Stimulated activated CD4-positive, alpha-beta T cell treated with anti-CD3 and anti-CD28 coated beads, TNF-alpha, amount 100 ng/mL, for 4 hours (primary cell): ENCODE measurements at places on chromosomes 6 and 20.

DNA sequence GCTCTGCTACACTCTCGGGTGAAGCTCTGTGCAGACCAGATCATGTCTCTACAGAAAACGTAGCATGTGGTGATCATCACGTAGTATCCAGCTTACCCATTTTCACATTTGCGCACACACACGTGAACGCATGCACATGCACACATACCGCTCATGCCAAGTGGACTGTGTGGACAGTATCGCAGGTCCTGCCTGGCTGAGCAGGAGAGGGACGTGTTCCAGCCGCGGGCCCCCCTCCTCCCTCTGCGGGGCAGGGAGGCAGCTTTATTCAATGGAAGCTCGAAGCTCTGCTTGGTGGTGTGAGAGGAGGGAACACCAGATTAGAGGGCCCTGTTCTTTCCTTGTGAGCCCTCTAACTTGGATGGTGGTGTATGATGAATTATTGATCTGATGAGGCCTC is 51.1 kb downstream of the CDH26 start:
- no peak for DNase-seq

- no peak for DNase-seq
Observed at GRCh38 chr6:36592221-36592655, 1.9 kb upstream of the SRSF3 start.

DNA sequence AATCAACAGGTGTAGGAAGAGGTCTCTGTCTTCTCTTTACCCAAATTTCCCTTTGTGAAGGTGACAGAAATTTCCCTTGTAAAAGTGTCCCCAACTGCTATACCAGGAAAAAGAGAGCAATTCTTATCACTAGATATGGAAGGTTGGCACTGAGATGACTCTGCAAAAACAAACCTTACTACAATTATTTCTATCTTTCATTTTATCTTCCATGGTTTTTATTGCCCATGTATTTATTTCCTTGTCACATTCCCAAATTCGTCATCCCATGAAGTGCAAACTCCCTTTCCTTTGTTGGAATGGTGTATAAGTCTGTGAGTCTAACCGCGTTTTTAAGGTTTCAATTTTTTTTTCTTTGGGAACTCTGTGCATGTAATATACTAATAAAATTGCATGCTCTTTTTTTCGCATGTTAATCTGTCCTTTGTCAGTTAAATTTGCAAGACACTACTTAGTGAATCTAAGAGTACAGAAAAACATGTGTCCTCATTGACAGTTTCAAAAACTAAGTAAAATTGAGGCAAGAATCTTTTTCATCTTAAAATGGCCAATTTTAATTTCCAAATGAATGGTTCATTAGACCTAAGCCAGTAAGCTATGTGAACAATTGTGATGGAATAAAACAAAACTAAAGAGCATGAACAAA is 35.4 kb upstream of the HFE start:
- DNase-seq, result no peak

- no peak for DNase-seq
Observed at GRCh38 chr6:84652356-84653026, 111.9 kb downstream of the TBX18 start.

GRCh38 chr20:48017509-48017908 is 232.2 kb upstream of the SULF2 start:
- no peak for DNase-seq

DNA sequence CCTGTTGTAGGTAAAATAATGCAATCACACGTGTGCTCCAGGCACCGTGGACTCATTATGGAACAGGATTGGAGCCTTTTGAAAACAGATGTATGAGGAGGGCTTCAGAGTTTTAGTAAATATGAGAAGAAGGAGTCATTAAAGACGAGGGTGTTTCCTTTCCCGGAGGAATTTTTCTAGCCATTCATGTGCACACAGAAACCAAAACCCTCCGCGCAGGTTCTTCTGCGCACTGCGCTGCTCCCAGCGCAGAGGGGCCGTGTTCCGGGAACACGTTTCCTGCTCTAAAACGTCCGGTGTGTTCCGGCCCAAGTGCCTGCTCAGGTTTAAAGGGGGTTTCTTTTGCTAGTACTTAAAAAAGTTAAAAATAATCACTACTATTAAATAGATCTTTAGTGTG is 11.6 kb downstream of the GPR31 start:
- no peak for DNase-seq
